ENCODE measurements at places on chromosomes 5 and 9.

DNA sequence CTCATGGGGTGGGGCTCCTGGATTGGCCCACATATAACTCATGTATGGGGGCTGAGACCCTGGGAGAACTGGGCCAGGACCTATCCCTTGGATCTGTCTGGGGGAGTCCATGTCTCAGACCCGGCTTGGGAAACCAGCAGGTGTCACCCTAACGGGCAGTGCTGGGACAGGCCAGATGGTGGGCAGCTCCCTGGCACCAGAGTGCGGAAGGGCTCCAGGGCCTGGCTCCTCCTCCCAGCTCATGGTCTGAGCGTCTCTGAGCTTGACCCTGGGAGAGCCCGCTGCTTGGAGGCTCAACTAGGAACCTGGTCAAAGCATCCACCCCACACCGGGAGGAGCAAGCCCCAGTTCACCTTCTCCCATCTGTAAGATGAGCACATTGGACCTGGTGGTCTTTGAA lies 15.5 kb upstream of the NCS1 start:
- DNase-seq: no peak

DNA sequence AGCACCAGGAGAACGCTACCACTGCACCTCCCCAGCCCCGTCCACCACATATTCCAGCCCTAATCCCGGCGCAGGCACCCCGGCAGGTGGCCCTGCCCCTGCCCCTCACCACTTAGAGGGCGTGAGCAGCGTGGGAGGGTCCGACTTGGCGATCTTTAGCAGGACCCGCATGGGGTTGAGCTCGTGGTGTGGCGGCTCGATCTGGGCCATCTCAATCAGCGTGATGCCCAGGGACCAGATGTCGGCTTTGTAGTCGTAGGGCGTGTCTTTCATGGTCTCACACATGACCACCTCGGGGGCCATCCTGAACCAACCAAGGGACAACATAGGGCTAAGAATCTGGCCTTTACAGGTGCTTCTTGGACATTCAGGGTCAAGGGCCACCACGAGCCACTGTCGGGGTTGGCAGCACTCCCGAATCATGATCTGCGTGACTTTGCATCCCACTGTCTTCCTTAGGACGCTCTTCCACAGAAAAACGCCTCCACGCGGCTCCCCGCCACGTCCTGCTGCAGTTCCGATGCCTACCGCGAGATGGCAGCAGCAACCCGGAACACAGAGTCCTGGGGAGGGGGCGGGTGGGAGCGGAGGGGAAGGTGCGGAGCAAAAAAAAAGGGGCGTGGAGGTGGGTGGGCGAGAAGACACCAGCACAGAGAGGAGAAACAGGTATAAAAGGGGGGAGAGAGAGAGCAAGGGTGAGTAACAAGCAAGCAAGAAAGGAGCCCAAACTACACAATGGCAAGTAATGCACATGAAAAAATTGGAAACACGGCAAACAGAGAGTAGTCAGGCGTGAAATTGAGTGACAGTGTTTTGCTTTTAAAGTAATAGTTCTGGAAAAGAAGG lies 81.3 kb downstream of the STK10 start:
- DNase-seq: peak; percentile 25

GRCh38 chr5:119367502-119368237 lies 11.9 kb downstream of the TNFAIP8 start:
- DNase-seq: no peak

- peak; percentile 51 for DNase-seq
These were observed 803.8 kb upstream of the ZNF608 start for GRCh38 chr5:125550274-125550673.

GRCh38 chr5:135393691-135394090 lies 5.3 kb downstream of the MACROH2A1 start:
- peak; percentile 83 for DNase-seq

GRCh38 chr5:167950126-167950721 lies 341.2 kb upstream of the WWC1 start:
- peak; percentile 92 for DNase-seq

DNA sequence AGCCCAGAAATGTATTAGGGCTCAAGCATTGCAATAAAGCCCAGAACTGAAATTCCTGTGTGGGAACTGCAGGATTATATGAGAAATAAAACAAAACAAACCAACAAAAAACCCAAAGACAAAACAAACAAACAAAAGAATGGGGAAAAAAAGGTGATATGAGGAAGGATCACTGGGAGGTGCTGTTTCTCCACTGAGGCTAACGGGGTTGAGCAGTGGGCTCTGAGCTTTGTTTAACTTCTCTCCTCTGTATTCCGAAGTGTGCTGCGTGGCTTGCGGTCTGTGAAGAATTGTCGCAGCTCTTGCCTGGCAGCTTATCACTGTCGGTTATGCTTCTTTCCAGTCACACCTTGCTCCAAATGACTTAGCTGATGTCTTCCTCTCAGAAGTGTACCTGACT lies 106.3 kb downstream of the TENT4A start:
- DNase-seq: no peak

GRCh38 chr9:34465468-34465867 lies 6.9 kb downstream of the DNAI1 start:
- no peak for DNase-seq

- no peak for DNase-seq
These were observed 1003.3 kb upstream of the COX7C start for GRCh38 chr5:85614489-85614888.

DNA sequence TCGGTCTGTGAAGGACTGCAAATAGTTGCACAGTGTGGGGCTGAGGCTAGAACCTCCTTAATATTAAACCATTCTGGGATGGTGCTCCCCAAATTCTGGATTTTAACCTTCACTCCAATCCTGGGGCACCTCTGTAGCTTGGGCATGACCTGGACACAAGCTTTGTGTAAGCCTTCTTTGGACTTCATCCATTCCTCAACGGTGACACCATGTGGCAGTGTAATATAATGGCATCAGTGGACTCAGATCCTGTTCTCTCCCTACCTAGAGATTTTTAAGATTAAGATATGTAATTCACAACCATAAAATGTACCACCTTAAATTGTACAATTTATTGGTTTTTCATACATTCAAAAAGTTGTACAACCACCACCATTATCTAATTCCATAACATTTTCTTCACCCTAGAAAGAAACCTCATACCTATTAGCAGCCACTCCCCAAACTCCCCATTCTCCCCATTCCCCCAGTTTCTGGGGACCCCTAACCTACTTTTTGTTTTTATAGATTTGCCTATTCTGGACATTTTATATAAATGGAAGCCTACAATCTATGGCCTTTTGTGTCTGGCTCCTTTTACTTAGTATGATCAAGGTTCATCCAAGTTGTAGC lies 4.8 kb upstream of the PLGRKT start:
- DNase-seq: peak; percentile 61

- DNase-seq: no peak
These were observed 6.6 kb downstream of the SMARCA2 start for GRCh38 chr9:2021731-2022130.

GRCh38 chr5:33828626-33829308 lies 63.0 kb downstream of the ADAMTS12 start:
- DNase-seq: no peak

DNA sequence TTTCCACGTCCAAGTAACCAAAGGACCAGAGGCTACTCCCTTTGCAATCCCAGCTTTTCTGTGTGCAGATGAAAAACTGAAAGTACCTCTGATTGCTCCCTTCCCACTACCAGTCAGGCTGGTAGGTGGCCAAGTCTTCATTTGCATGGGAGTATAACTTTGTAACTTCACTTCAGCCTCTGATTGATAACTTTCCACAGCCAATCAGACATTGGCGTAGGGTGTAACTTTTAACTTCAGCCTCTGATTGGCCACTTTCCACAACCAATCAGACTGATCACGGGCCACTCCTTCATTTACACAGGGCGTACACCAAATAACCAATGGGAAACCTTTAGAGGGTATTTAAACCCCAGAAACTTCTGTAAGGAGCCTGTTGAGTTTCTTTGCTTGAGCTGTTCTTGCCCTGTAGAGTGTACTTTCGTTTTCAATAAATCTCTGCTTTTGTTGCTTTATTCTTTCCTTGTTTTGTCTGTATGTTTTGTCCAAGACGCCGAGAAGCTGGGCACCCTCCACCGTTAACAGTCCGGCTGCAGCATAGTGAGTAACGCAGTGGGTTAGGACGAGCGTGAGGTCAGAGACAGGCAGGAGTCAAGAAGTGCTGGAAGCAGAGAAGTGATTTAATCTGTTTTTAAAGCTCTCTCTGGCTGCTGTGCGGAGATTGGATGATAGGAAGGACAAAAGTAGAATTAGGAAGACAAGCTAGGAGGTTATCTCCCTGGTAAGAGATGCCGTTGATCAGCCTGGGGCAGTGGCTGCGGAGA lies 3.5 kb upstream of the EXOSC2 start:
- peak; percentile 98 for DNase-seq

DNA sequence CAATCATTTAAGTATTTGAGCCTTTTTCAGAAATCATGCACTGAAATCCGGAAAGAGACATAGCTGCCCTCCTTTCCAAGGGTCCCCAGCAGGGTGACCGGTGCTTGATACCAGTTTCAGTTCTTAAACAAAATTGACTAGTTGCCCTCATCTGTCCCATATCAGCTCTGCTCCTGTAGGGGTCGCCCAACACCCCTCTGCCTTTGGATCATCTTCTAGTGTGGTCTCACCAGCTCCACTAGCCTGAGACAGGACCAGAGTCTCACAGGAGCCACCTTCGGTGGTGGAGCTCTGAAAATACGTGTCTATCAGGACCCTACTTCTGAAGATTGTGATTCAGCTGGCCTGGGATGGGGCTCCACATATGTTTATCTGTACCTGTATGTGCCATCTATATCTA lies 428.2 kb downstream of the ENC1 start:
- peak; percentile 42 for DNase-seq

DNA sequence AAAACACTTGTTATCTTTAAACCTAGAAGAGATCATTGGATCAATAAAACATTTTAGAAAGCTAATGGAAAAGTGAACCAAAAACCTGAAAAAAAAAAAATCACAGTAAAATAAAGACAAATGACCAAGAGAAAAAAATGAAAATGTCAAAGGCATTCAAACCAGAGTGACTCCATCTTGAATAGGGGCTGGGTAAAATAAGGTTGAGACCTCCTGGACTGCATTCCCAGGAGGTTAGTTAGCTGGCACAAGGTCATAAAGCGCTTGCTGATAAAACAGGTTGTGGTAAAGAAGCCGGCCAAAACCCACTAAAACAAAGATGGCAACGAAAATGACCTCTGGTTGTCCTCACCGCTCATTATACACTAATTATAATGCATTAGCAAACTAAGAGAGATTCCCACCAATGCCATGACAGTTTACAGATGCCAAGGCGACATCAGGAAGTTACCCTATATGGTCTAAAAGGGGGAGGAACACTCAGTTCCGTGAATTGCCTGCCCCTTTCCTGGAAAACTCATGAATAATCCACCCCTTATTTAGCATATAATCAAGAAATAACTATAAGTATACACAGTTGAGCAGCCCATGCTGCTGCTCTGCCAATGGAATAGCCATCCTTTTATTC lies 116.7 kb upstream of the NEK6 start:
- no peak for DNase-seq

All from fibroblast of villous mesenchyme (primary cell).